ENCODE measurements at places on chromosomes 7 and 10.

DNA sequence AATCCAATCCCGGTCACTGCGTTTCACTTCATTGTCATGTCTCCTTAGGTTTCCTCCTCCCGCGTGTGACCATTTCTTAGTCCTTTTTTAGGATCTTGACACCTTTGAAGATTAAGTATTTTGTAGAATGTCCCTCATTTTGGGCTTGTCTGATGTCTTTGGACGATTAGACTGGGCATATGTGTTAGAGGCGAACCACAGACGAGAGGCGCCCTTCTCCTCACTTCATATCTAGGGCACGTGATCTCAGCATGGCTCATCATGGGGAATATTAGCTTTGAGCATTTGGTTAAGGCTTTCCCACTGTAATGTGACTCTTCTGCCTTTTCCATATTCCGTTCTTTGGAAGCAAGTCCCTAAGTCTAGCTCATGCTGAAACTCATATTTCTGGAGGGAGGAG lies 59.0 kb downstream of the KCNH2 start:
- DNase-seq = no peak

- no peak for DNase-seq
These were observed 178.9 kb upstream of the LYZL1 start for GRCh38 chr10:29109707-29110571.

- DNase-seq = no peak
These were observed 25.5 kb upstream of the EZH2 start for GRCh38 chr7:148909568-148909967.

DNA sequence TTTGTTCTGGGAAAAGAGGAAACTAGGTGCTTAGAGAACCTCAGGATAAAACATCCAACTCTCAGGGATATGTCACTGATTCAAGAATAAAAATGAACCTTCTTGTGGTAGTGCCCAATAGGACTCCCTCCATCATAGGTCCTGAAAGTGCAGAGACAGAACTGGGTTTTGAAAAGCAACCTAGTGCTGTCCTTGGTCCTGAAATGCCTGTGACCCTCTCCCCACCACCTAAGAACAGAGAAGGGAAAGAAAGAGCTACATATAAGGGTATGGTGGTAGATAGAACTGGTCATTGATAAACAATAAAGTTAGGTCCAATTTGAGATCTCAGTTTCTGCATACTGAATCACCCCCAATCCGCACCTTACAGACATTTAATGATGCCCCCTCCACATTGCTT lies 953.3 kb downstream of the XPNPEP1 start:
- DNase-seq = no peak
